ENCODE measurements at places on chromosomes 6 and 20. TPM values are rescaled to one million over a fixed set of nuclear protein-coding genes. Genes with fewer than 3 reads are reported as not detected.

- DNase-seq = peak; percentile 15
- H3K4me3 ChIP-seq = no peak overlapping the region
- no peaks in the 10 kb centered on the region for H3K36me3 ChIP-seq
Measured at GRCh38 chr6:155498370-155498769, 42.7 kb upstream of the NOX3 start.

DNA sequence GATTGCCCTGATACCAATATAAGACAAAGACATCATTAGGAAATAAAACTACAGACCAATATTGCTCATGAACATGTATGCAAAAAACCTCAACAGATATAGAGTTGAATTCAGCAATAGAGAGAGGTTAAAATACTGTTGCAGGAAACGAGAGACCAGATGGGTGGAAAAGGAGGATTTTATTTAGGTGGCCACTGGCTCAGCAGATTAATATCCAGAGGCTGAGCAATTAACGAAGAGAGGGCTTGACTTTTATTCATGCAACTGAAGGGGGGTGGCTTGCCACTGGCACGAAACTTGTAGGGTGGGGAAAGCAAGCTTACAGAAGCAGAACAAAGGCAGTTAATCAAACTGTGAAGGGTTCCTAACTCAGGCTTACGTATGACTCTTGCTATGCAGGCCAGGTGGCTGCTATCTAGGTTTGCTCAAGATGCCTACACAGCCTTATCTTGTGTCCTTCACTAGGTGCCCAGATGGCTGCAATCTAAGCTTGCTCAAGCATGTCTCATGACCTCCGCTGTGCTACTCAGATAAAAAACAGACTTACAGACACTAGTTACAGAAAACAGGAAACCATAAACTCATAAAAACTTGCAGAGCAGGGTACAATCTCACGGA is 126.4 kb downstream of the MMUT start:
- no peaks in the 10 kb centered on the region for H3K4me1 ChIP-seq
- H3K27me3 ChIP-seq = no peaks in the 10 kb centered on the region
- H3K27ac ChIP-seq = no peak overlapping the region

- no peaks in the 10 kb centered on the region for H3K27me3 ChIP-seq
- no peaks in the 10 kb centered on the region for H3K36me3 ChIP-seq
- no peak overlapping the region for H3K4me3 ChIP-seq
Measured at GRCh38 chr20:49889935-49890333, 25.4 kb downstream of the SPATA2 start.

GRCh38 chr6:37819802-37820717 is 533 bp downstream of the ZFAND3 start:
- no peaks in the 10 kb centered on the region for H3K36me3 ChIP-seq
- H3K27me3 ChIP-seq = no peaks in the 10 kb centered on the region
- H3K27ac ChIP-seq = peak overlapping the region; percentile 97

RFX6 gene
- total RNA-seq = not detected

COL19A1 gene
- 0.31 TPM for total RNA-seq
